ENCODE measurements at places on chromosomes 11 and 22.

DNA sequence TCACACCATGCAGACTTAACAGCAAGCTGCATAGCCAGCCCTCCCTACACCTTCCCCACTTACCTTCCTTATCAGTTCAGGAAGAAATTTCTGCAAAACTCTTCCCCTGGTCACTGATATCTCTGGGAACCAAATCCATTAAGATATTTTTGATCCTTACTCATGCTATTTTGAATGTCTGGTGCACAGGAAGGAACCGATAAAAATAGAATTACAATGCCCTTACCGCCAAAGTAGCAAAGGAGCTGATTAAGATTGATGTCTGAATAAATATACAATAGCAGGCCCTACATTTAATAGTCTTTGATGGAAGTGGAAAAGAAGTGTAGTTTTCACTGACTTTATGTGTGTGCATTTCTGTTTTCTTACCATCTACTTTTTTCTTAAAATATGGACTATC, 117.3 kb downstream of the MPPED2 start:
- DNase-seq = no peak

- DNase-seq = peak; percentile 63
Measured at GRCh38 chr11:35185696-35186095, 46.7 kb downstream of the CD44 start.

GRCh38 chr11:65937766-65938165, 7.5 kb upstream of the TSGA10IP start:
- no peak for DNase-seq

DNA sequence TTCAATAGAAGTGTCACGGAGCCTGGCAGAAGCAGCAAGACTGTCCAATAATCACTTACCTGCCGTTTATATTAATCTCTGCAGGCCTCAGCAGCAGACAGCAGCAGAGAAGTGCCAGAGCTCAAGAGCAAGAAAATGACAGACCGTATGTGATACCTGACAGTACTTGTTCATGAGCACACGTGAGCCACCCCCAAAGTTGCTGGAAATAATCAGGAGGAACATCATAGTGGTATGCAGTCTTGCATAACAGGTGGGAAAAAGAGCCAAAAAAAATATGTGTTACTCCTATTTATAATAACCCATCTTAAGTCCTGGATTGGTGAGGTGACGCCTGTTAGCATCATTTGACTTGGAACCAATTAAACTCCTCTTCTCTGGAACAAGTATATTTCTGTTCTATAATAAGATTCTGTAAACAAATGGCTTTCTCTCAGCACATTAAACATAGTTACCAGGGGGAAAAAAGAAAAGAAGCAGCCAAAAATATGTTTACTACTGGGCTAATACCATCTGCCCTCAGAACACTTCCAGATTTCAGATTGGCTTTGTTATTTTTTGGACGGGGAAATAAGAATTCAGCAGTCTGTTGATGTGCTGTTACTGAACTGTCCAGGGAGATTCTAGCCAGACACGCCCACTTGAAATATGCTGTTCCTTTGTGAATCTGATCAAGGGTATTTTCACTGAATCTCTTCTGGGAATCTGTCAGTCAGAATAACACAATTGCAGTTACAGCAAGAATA, 7.9 kb upstream of the SLN start:
- DNase-seq = peak; percentile 23

DNA sequence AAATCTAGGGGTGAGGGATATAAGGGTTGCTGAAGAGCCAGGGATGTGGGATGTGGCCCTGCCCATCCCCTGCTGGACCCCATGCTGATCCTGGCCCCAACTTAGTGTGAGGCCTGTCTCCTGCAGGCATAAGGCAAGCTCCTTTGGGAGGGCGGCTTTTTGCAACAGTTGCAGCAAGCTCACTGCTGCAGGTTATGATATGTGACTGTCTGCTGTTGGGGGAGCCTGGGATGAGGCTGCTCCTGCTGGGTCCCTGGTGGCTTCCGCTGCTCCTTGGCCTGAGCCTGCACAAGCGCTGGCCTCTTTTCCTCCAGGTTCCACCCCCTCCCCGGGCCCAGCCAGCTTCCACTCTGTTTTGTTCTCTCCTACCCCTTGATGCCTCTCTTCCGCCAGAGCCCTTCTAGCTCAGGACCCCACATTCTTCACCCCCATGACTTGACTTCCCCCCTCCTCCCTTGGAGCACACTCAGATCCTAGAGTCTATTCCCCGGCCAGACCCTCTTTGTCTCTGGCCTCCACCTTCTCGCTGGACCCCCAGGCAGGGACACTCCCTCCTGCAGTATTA, 35.0 kb upstream of the SYT13 start:
- DNase-seq = no peak

DNA sequence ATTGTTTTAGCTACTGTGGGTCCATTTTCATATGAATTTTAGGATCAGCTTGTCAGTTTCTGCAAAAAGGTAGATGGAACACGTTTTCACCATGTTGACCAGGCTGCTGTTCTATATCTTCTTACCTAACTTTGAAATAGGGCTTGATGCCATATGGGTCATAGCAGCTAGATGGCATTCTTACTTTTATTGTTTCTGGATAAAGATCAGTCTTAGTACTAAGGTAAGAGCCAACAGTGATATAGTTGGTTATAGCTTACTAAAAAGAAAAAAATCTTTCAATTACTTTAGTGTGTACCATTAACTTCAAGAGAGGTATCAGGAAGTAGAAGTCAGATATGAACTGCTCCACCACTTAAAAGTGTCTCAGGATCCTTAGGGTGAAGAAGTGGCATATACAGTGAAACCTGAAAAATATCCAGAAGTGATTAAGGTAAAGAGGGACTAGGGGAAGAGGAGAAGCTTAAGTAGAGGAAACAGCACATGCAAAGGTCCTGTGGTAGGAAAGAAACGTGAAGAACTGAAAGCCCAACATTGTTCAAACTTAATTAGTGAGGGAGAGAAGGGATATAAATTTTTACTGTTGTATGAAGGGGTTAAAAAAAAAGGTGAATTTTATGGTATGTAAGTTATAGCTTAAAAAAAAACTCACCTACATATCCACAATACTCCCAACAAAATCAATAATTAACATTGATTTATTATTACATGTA, 59.9 kb upstream of the B3GNT6 start:
- no peak for DNase-seq

- DNase-seq = peak; percentile 8
Measured at GRCh38 chr22:36762687-36763260, 13.1 kb downstream of the IFT27 start.

DNA sequence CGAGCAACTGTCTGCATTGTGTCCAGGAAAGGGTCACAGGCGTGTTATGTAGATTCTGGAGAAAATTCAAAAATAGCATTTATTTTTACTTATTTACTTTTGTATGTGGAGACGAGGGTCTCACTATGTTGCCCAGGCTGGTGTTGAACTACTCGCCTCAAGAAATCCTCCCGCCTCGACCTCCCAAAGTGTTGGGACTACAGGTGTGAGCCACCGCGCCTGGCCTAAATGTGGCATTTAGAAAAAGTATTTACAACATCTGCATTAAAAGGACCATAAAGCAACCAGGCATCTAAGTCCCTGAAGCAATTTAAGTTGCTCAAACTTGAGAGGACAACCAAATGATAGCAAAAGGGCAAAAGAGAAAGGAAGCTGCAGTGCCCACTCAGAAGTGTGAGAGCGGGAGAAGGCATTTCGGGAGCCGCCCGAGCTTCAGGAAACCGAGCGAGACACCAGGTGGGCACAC, 595 bp downstream of the TRIM66 start:
- DNase-seq = no peak

GRCh38 chr11:134533511-134533910, 121.5 kb upstream of the B3GAT1 start:
- DNase-seq = no peak

DNA sequence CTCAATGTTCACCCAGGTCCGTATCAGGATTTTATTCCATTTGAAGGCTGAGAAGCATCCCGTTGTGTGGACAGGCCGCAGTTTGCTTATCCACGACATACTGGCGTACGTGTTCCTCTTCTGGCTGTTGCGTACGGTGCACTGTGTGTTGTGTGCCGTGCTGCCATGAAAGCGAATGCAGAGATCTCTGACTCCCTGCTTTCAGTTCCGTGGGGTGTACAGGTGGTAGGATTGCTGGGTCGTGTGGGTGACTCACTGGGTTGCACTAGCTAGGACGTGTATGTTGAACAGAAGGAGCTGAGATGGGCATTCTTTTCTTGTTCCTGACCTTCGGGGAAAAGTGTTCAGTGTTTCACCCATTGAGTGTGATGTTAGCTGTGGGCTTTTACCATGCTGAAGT, 10.3 kb downstream of the SELENOO start:
- no peak for DNase-seq

DNA sequence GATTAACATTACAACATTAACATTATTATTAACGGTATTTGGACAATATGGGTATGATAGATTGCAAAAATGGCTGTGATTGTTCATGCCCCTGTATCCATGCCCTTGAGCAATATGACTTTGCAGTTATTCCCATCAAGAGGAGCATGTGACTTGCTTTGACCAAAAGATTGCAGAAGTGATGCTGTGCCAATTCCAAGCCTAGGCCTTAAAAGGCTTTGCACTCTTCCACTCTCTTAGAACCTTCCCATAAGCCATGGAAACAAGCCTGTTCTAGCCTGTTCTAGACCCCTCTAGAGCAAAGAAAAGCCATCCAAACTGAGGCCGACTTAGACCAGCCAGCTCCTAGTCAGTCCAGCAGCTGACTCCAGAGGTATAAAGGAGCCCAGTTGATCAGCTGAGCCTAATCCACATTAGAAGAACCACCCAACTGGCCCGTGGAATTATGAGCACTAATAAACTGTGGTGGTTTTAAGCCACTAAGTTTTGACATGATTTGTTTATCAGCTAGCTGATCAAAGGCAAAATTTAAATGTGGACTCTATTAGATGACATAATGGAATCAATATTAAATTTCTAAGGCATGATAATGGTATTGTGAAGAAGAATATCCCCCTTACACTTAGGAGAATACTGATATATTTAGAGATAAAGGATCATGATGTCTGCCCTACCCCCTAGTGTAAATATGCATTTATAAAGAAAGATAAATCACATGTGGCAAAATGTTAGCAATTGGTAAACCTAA, 28.6 kb downstream of the RAB30 start:
- DNase-seq = peak; percentile 49

DNA sequence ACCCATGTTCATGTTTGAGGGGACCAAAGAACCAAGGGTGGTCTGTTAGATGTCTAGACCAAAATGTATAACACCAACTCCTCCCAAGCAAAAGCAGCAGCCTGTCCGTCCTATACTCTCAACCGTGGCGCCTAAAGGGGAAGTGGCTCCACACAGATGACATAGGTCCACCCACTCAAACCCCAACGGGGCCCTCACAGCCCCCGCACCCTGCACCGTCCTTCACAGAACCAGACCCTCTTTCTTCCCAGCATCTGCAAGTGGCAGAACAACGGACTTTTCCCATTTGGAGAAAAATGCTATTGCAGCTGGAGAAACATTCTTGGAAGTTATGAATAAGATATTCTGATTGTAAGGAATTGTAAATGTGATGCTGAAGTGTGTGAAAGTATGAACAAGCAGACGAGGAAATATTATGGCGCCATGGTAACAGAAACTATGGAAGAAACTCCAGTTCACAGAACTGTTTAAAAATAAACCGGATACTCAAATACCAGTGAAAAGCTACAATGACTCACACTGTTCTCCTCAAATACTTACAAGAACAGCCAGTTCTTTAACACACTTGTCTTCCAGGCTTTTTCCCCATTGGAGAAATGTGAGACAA, 76.5 kb upstream of the ARFGAP3 start:
- DNase-seq = peak; percentile 95

GRCh38 chr11:104657083-104657482, 241.2 kb downstream of the CASP12 start:
- no peak for DNase-seq

GRCh38 chr22:27962268-27963044, 43.4 kb upstream of the PITPNB start:
- DNase-seq = no peak

GRCh38 chr11:48032721-48033120, 52.4 kb downstream of the PTPRJ start:
- no peak for DNase-seq

GRCh38 chr11:74844072-74844471, 95.4 kb downstream of the RNF169 start:
- DNase-seq = no peak

GRCh38 chr11:73314117-73314961, 6.3 kb downstream of the ARHGEF17 start:
- peak; percentile 51 for DNase-seq

Data from adipocyte (in vitro differentiated cells).